ENCODE measurements at places on chromosomes 7 and 10.

DNA sequence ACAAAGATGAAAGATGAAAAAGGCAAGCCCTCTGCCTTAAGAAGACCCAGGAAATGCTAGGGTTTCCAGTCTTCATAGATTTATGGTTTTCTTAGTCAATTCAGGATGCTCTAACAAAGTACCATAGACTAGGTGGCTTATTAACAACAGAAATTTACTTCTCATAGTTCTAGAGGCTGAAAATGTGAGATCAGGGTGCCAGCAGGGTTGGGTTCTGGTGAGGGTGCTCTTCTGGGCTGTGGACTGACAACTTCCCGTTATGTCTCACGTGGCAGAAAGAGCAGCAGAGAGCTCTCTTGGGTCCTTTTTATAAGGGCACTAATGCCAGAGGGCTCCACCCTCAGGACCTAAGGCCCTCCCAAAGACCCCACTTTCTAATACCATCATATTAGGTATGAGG, 23.7 kb downstream of the ELMO1 start:
- no peak for DNase-seq

- no peak for DNase-seq
These were observed 9.2 kb downstream of the AGBL3 start for GRCh38 chr7:134995239-134996096.

- no peak for DNase-seq
These were observed 116.4 kb upstream of the ITGB1 start for GRCh38 chr10:33074443-33074842.

DNA sequence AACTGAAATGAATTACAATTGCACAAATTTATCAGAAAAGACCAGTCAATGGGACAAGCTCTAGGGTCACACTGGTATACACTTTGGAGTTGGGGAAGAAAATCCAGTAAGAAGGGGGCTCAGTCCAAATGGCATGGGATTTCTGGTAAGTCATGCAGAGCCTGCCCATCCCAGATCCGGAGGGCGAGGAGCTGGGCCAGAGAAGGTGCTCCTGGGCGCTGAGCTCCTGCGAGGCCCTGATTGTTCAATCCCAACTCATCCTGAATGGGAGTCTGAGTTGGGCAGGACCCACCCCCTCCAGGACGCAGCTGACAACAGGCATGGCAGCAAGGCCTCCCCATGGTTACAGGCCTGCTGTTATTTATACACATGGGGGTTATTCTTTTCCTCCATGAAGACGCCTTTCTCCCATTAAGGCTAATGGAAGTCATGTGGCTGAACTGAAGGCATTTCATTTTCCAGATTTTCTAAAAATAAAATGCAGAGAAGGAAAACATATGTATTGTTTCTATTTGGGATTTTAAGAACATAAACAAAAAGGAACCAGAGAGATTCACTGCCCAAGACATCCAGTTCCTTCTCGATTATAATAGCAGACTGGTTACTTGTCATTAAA, 91.1 kb upstream of the ADAM12 start:
- no peak for DNase-seq

- peak; percentile 55 for DNase-seq
These were observed 28.2 kb downstream of the PHYH start for GRCh38 chr10:13271552-13272163.

- peak; percentile 31 for DNase-seq
These were observed 58.6 kb downstream of the AUTS2 start for GRCh38 chr7:69656890-69657289.

DNA sequence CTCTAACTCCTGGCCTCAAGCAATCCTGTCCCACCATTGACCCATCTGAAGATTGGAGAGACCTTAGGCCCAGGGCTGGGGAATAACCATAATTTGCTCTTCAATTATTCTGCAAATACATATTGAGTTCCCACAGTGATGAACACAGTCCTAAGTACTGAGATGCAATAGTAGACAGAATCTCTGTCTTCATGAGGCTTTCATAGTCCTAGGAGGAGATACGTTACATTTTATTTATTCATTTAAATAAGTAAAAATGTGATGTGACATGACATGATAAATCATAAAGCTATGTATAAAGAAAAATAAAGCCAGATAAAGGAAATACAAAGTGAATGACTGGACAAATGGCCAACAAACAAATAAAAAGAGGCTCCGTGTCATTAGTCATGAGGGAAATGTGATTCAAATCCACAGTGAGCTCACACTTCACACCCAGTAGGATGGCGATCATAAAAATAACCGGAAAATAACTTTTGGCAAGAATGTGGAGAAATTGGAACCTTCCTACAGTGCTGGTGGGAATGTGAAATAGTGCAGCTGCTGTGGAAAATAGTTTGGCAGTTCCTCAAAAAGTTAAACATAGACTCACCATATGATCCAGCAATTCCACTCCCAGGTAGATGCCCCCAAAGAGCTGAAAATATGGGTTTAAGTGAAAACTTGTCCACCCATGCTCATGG, 52.1 kb upstream of the JCAD start:
- DNase-seq, result no peak

DNA sequence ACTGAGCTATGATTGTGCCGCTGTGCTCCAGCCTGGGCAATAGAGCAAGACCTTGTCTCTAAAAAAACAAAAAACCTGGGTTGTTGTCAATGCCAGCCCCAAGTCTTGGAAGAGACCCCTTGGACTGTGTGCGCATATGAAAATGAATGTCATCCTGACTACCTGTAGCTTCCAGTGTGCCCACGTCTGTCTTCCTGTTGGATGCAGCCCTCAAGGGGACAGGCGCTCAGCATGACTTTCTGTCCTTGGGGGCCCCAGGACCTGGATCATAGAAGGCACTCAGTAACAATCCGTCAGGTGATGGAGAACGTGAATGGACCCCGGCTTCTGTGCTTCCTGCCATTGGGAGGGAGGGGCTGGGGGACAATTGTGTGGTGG, 9.0 kb downstream of the PRF1 start:
- no peak for DNase-seq

GRCh38 chr7:7221599-7222038, 39.3 kb downstream of the C1GALT1 start:
- DNase-seq, result no peak

DNA sequence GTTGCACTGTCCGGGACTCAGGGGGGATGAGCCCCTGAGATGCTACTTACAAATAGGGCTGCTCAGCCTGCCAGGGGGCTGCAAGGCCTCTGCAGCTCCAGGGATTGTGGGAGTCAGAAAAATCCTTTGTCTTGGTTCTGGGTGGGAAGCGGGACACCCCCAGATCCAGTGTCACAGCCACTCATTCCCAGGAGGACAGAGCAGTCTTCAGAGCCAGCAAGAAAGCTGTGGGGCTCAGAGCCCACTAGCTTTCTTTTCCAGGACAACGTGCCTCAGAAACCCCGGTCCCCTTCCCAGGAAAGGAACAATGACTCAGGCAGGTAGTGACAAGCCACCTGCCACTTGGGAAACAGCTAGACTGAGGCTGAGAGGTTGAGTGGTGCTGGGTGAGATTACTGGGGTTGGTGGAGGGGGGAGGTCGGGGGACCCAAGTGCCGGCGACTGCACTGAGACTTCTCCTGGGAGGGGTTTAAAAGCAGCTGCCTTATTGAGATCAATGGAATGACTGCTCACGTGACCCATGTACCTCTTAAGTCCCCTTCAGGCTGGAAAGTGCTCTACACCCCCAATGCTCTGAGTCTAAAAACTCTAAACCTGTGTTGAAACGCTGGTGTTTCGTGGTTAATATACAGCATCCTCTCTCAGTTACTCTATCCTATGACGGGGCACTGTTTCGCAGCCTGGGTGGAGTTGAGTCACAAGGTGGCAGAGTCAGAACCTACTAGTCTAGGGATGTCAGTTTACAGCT, 123.6 kb downstream of the UBE2H start:
- DNase-seq, result no peak

- DNase-seq, result no peak
These were observed 48.1 kb downstream of the FAM241B start for GRCh38 chr10:69677985-69678654.

- DNase-seq, result no peak
These were observed 15.4 kb upstream of the PRKCQ start for GRCh38 chr10:6595499-6595898.

DNA sequence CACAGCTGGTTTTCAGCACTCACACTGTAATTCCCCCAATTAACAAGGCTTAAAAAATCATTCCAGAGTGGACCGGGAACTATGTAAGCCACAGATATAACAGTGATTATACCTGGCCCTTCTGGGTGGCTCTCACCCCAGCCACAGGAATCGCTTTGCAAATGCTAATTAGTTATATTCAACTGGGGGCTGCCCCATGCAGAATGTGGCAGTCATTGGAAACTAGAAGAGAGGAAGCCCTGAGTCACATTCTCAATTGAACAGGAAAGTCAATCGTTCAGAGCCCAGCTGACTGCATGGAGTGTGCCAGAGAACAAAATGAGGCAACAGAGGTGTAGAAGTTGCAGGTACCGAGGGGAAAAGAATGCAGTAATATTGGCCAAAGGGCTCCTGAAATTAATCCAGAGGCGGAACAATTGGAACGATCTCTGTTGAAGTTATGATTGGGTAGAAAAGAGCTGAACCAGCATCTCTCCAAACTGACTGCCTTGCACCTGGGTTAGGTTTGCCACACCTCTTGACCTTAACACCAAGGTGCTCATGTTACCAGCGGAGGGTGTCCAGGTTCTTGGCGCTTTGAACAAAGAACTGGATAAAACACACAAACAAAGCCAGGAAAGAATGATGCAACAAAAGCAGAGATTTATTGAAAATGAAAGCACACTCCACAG, 909.7 kb upstream of the AUTS2 start:
- DNase-seq, result peak; percentile 52

GRCh38 chr7:98213296-98213887, 2.2 kb downstream of the BHLHA15 start:
- peak; percentile 27 for DNase-seq

- DNase-seq, result no peak
These were observed 133.3 kb downstream of the VTI1A start for GRCh38 chr10:112580267-112580666.

DNA sequence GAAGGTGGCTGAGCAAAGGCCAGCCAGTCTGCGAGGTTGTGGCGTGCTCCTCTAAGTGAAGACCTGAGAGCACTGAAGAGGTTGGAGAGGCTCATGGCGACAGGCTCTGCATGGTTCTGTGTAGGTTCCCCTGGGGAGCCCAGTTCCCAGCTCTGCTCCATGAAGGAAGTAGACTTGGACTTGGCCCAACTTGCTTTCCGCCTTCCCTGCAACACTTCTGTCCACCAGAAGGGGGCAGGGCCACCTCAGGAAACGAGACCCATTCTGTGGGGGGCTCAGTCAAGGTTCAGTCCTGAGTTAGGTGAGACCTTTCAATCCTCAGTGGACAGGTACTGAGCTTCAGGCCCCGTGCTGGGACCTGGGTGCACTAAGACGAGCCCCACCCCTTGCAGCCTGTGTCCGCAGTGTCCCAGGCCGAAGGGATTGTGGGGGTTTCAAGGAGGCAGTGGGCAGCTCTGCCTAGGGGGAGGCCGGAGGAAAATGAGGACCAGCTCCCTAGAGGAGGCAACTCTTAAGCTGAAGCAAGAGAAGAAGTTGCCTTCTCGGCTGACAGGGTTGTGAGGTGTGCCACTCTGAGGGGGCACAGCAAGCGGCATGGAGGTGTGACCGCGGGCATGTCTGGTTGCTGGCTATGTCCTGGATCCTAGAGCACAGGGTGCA, 15.0 kb upstream of the PCBD1 start:
- peak; percentile 69 for DNase-seq

GRCh38 chr10:79940431-79940830, 8.5 kb downstream of the SFTPD start:
- DNase-seq, result no peak

DNA sequence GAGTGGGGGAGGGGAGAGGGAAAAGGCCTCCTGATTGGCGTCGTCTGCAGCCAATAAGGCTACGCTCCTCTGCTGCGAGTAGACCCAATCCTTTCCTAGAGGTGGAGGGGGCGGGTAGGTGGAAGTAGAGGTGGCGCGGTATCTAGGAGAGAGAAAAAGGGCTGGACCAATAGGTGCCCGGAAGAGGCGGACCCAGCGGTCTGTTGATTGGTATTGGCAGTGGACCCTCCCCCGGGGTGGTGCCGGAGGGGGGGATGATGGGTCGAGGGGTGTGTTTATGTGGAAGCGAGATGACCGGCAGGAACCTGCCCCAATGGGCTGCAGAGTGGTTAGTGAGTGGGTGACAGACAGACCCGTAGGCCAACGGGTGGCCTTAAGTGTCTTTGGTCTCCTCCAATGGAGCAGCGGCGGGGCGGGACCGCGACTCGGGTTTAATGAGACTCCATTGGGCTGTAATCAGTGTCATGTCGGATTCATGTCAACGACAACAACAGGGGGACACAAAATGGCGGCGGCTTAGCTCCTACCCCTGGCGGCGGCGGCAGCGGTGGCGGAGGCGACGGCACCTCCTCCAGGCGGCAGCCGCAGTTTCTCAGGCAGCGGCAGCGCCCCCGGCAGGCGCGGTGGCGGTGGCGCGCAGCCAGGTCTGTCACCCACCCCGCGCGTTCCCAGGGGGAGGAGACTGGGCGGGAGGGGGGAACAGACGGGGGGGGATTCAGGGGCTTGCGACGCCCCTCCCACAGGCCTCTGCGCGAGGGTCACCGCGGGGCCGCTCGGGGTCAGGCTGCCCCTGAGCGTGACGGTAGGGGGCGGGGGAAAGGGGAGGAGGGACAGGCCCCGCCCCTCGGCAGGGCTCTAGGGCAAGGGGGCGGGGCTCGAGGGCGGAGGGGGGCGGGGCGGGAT, at the start of gene KAT6B:
TSS of gene KAT6B (plus strand) at position 459 of the 903 bp plus-strand sequence. CDS start 16,258 bp downstream, outside the sequence.
- DNase-seq, result peak; percentile 86

- DNase-seq, result no peak
These were observed 207.8 kb downstream of the TAX1BP1 start for GRCh38 chr7:27947586-27948278.

DNA sequence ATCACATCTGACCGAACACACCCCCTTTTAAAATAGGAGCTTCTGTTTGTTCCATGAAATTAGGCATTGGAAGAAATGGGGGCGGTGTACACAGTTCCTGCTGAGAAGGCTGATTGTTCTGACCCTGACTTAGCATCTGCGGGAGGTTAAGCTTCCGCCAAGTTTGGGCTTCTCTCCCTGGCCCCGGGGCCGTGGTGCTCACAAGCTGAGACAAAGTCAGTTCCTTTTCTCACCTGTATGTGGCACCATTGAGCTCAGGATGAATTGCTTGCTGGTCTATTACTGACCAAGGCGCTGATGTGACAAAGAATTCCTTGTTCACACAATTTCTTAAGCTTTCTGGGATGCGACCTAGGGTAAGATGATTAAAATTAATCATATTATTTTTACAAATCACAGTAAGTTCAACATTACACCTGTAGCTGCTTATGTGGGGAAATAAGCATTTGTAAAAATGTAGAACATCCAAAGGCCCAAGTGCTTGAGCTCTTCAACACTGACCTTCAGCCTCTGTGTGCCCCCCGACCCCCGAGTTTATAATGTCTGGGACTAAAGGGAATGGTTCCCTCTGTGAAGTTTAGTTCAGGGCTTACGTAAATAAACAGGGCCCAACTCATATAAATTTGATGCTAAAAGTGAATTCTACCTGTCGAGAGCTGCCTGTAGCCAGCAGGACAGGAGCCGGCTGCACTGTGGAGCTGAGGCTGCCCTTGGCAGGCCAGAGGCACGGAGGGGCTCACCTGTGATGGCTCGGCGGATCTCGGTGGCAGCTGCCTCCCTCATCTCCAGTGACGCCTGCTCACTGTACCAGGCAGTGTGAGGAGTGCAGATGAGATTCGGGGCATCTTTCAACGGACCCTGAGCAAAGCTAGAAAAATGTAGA, 50.8 kb downstream of the ZRANB1 start:
- DNase-seq, result peak; percentile 52

Measured in D341Med (cell line).